ENCODE measurements at places on chromosomes 6 and 20.

DNA sequence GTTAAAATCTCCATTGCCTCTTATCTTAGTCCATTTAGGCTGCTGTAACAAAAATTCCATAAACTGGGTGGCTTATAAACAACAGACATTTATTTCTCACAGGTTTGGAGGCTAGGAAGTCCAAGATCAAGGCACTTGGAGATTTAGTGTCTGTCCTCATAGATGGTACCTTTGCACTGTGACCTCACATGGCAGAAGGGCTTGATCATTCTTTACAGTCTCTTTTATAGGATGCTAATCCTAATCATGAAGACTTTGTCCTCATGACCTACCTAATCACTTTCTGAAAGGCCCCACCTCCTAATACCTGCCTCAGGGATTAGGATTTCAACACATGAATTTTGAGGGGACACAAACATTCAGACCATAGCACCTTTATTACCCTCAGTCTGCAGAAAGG is 6.6 kb downstream of the GLO1 start:
- DNase-seq, result no peak

GRCh38 chr20:47583551-47583950 is 81.9 kb downstream of the NCOA3 start:
- DNase-seq, result no peak

DNA sequence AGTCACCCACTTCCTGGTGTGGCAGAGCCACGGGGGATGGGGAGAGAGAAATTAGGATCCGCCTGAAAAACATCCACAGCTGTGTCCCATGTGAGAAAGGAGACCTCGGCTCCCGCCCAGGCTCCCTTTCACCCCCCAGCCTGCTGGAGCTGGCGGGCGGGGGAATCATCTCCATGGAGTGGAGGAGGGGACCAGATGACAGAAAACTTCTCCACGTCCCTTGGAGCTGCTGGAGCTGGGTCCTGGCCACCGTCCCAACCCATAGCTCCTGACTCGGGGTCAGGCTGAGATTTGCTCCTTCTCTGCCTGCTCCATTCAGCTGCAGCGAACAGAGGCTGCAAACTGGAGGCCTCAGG is 113.8 kb downstream of the CEBPB start:
- no peak for DNase-seq

DNA sequence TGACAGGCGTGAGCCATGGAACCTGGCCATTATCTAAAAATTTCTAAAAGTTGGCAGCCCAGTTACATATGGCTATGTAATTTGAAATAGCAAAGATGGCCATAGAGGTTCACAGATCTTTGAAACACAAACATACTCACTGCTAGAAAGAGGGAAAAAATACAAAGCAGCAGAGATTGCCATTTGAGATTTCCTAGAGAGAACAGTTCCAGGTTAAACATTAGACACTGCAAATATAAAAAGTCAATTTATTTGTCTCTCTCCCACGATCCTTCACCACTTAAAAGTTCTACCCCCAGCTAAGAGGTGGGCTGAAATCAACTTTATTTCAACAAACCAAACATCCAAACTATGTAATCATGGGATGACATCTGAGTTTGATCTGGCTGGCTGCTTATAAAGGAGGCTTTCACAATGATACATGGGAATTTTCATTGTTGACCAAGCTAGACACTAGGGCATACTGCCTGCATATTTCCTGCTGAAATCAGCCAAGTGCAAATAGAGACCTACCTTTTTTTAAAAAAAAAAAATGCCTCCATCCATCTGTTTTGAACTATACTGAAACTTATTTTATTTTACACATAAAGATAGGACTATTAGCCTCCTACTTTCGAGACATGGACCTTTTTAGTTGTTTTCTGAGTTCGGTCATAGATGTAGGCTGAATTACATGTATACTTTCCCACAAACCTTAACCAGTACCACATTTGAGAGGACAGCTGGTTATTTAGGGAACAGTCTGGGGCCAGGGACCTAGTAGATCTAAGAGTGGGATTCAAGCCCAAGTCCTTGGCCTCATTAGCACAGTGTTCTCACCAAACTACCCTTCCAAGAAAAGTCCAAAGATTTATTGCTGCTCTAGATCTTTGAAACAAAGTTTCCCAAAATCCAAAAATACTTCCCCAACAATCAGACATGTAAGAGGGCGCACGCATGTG is 16.6 kb downstream of the DCDC2 start:
- no peak for DNase-seq

GRCh38 chr6:35637911-35638310 is 50.8 kb downstream of the FKBP5 start:
- no peak for DNase-seq

- DNase-seq, result no peak
These were observed 40.2 kb upstream of the FNDC1 start for GRCh38 chr6:159128978-159129377.

DNA sequence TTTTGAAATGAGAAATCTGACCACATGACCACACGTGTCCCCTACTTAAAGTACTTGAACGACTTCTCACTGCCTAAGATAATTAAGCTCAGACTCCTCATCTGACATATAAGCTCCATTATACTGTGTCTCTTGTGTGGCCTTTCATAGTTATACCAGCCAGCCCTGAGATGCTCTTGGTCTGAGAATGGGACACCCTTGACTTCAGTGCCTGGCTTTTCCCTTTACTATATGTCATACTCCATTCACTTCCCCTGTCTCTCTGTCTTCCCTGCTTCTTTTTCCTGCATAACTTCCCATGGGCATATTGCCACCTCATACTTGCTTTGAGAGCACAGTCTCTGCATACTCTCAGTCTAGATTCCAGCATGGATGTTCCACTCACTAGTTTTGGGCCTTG is 53.4 kb upstream of the TINAG start:
- no peak for DNase-seq

DNA sequence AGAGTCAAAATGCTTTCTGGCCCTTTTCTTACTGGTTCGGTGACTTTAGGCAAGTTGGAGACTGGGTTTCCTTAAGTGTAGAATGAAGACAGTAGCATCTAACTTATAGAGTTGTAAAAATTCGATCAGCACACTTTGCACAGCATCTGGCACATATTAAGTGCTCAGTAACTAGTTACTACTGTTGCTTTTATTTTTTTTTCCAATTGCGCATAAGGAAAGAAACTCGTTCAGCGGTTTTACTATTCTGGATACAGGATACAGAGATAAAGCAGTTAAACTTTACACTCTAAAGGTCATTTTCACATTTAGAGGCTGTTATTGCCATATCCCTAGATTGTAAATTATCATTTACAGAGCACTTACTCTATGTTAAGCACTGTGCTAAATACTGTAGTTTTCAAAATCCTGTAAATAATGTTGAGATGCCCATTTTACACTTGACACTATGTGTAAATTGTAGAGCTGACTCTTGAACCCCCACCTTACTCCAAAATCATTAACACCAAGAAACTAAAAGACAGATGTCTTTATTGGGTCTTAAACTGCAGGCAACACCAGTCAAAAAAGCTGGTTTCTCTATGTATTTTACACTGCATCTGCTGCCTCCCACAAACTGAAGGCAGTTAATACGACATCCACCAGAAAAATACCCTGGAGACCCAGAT is 886 bp downstream of the ROMO1 start:
- no peak for DNase-seq

DNA sequence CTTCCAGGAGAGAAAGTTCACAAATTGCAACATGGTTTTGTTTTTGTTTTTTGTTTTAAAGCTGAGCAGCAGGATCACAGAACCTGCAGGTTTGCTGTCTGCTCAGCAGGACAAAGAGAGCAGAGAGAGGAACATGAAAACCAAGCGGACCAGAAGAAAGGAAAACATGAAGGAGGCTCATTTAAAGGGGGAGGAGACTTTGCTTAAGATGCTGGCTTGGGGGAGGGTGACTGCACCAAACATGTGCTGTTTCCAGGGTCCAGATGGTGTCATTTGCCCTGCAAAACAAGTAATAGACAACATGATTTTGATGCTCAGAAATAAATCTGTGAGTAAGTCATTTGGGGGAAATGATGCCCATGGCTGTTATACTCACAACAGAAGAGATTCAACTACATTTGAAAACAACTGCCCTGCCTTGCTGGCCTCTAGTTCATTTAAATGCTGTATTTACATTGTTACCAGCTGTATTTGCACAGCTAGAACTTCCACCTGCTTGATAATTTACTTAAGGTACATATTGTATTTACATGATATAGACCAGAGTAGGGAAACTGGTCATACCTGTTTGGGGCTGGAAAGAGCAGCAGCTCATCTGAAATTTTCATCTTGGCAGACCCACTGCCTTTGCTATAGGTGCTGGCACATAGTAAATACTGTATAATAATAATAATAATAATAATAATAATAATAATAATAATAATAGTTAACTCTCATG is 32.2 kb upstream of the CHD6 start:
- no peak for DNase-seq

- DNase-seq, result no peak
These were observed 4.9 kb upstream of the NELFCD start for GRCh38 chr20:58976061-58976730.

- no peak for DNase-seq
These were observed 329.8 kb upstream of the SOX4 start for GRCh38 chr6:21263531-21264287.

DNA sequence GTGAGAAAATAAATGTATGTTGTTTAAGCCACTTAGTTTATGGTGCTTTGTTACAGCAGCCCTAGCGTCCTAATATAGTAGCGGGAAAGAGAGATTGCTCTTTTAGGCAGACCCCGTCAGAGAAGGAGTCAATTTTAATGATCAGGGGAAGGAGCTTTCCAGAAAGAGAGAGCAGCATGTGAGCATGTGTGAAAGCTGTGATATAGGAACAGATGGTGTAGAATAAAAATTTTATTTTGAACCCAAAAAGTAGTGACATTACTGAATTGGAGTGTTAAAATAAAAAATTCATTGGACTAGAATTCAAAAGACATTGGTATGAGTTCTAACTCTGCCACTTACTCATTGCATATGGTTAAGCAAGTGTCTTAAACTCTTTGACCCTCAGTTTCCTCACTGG is 119.8 kb downstream of the PDE7B start:
- no peak for DNase-seq

DNA sequence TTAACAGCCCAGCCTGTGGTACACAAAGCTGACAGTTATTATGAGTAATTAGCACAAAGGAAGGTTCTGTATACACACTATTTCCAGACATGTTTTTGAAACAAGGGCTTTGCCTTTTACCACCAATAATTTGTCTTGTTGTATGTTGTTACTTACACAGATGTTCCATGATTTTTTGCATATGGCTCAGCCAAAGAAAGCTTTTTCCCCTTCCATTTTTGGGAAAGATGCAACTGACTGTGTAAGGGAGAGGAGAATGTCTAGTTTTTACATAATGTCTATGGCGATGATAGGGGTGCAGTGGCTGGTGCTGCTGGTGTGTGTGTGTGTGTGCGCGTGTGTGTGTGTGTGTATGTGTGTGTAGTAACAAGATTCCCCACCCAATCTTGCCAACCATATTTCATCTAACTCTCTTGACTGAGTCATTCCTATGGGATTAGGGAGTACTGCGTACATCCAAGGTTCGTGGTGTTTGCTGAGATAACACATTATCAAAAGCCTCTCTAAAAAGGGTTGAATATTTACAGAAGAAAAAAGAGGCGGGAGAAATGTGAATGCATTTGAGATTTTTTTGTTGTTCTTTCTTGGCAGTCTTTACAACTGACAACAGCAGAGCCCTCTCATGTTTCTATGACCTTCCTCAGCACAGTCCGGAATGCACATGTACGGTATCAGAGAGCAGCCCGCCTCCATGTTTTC is 192.2 kb downstream of the GMPR start:
- DNase-seq, result no peak

- no peak for DNase-seq
These were observed 241.8 kb upstream of the MMS22L start for GRCh38 chr6:97524811-97525210.

- DNase-seq, result no peak
These were observed 244.2 kb downstream of the EPM2A start for GRCh38 chr6:145491126-145491525.

DNA sequence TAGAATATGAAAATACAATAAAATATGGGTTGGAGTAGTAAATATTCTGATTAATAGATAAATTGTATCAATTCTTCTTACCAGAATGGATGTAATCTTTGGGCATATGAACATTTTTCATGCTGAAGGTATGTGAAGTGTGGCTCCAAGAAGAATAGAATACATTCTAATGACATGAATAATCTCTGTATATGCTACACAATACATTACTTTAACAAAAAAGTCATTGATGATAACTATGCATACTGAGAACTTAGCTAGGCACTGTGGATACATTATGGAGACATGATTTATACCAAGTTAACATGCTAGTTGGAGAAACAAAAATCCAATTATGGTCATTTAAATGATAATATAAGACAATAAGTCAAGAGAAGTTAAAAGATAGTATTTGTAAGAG is 62.7 kb upstream of the HDAC2 start:
- no peak for DNase-seq

DNA sequence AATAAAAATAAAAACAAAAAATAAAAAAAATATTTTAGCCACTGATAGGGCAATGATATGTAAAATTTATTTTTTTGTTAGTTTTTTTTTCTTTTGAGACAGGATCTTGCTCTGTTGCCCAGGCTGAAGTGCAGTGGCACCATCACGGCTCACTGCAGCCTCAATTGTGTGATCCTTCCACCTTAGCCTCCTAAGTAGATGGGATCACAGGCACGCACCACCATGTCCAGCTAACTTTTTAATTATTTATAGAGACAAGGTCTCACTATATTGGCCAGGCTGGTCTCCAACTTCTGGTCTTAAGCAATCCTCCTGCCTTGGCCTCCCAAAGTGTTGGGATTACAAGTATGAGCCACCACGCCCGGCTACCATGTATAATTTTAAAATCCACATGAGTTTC is 59.4 kb downstream of the RIOK1 start:
- DNase-seq, result no peak

GRCh38 chr20:25247518-25247955 is 348 bp upstream of the PYGB start:
- DNase-seq, result no peak

GRCh38 chr6:84546427-84546914 is 217.9 kb downstream of the TBX18 start:
- no peak for DNase-seq

DNA sequence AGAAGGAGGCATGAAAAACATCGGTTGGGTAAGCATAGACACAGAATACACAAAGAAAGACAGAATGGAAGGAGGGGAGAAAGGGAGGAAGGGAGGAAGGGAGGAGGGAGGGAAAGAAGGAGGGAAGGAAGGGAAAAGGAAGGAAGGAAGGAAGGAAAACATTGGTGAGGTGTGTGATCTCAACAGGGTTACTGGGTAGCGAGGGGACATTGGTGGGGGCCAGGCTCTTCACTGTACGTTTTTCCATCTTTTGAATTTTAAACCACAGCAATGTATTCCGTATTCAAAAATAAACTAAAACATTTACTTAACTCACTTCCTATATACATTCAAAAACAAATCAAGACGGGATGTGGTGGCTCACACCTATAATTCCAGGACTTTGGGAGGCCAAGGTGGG is 20.7 kb upstream of the BPIFA2 start:
- DNase-seq, result no peak

DNA sequence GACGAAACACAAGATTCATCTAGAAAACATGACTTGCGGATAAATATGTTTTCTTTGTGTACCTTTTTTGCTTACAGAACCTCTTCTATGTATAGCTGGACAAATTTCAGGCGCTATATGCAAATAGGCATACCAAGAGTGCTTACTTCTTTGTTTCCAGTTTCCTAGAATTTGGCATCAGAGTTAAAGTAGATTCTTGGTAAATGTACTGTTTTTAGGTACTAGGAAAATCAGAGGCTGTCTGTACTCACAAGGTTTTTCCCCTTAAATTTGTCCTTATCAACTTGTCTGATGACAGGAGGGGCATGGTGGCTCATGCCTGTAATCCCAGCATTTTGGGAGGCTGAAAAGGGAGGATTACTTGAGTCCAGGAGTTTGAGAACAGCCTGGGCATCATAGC is 124.9 kb upstream of the TMEM170B start:
- DNase-seq, result no peak

GRCh38 chr6:10547809-10548208 is 26.7 kb downstream of the GCNT2 start:
- no peak for DNase-seq

Data from activated CD4-positive, CD25-positive, alpha-beta regulatory T cell treated with anti-CD3 and anti-CD28 coated beads, Interleukin-2, amount 50 U/mL, for 16 hours (primary cell).